GOT3 (cell line): ENCODE measurements at places on chromosomes 2 and 18.

DNA sequence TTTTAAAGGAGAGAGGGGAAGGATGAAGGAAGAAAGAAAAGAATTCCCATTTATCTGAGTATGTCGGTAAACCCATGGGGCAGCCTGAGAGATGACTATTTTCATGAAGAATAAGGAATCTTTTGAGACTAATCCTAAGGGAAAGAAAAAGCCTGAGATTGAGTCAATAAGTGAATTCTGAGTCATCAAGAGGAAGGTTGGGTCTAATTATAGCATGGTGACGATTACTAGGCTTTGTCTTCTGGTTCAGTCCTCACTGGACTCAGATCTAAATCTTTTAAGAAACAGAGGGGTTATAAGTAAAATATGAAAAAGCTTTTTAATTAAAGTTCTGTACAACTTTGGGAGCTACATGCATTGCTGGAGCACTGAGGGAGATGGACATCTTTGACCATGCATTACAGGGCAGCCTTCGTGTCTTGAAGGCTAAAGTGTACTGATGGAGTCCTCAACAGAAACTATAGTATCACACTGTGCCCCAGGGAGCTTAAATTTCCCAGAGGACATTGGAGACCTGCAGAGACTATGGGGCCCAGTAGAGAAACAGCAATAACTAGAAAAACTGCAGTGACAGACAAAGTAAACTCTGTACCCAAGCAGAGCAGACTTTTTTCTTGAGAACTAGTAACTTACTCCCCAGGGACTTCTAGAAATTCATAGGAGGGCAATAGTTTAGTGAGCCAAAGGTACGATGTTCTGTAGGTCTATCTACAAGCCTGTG, 260.9 kb downstream of the RAD51AP2 start:
- no peak for DNase-seq

GRCh38 chr18:67475673-67476072, 40.8 kb downstream of the DSEL start:
- DNase-seq = no peak

- DNase-seq = no peak
Measured at GRCh38 chr18:73286584-73286983, 418.8 kb upstream of the NETO1 start.

DNA sequence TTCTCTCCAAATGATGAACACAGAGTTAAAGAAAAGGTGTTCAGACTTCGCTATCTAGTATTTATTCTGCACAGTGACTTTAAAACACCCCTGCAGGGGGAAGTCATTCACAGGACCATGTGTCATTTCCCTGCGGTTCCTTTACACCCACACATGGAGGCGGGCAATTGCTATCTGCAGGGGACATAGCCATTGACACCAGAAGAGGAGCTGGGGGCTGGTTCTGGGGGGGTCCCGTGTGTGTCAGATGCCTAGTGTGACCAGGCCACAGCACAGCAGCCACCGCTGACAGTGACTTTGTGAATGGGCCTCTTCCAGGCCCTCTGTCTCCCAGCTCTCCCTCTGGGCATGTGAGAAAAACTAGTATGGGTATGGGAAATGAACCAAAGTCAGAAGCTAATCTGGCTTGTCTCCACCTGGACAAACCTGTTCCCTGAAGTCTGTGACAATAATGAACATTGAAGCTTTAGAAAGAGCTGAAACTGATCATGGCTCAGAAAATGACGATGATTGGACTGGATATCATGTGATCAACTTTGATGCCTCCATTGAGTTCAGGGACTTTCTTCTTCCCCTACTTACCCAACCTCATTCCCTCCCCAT, 7.5 kb upstream of the GBX2 start:
- no peak for DNase-seq

GRCh38 chr2:45747363-45747762, 95.9 kb downstream of the PRKCE start:
- DNase-seq = no peak

DNA sequence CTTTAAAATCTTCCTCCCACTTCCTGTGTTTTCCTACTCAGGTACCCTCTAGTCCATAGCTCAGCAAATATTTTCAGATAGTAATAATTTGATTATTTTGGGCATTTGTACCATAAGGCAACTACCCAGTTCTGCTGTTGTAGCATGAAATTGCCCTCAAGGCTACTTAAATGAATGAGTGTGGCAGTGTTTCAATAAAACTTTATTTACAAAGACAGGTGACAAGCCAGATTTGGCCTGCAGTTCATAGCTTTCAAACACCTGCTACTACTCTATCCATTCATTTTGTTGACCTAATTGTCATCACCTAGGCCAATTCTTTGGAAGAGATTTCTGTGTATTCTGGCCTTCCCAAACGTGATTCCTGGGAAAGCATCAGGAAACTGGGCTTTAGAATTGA, 28.9 kb downstream of the NYAP2 start:
- no peak for DNase-seq

GRCh38 chr2:25481381-25482300, 139.9 kb upstream of the DNMT3A start:
- no peak for DNase-seq

DNA sequence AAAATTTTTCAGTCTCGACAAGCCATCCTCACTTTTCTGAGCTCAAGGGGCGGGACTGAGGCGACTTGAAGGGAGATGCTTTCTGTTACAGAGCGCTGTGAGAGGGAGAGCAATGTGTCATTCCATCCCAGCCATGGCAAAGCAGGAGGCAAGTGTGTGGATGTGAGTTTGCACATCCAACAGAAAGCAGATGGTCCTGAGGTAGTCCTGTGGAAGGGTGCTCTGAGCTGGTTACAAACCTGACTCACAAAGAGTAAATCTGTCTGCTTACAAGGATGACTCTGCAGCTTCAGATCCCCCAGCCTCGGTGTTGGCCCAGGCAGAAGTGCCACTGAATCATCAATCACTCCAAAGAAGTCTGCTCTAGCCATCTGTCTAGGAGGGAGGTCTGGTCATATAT, 482.0 kb upstream of the DCC start:
- no peak for DNase-seq

GRCh38 chr18:36255072-36255698, 42.3 kb upstream of the FHOD3 start:
- DNase-seq = no peak

- no peak for DNase-seq
Measured at GRCh38 chr2:86510436-86510933, 52.8 kb downstream of the CHMP3 start.

- no peak for DNase-seq
Measured at GRCh38 chr18:79577451-79578395, 101.9 kb upstream of the CTDP1 start.

GRCh38 chr2:105038383-105039061, 653 bp downstream of the MRPS9 start:
- DNase-seq = no peak
